ENCODE measurements at places on chromosomes 6 and 20. TPM values are rescaled to one million over a fixed set of nuclear protein-coding genes. Genes with fewer than 3 reads are reported as not detected.

The TFAP2D gene
- not detected for total RNA-seq

The SAPCD1 gene
- 2.4 TPM for total RNA-seq

The BPIFB6 gene
- not detected for total RNA-seq

The CALHM4 gene
- 0.24 TPM for total RNA-seq

The GFOD1 gene
- total RNA-seq: 3.9 TPM

The SLC22A7 gene
- total RNA-seq: not detected

The SUMO4 gene
- 0.63 TPM for total RNA-seq

The SSTR4 gene
- total RNA-seq: not detected

The SLC32A1 gene
- total RNA-seq: not detected

The NKAIN4 gene
- not detected for total RNA-seq

The HDGFL1 gene
- not detected for total RNA-seq

DNA sequence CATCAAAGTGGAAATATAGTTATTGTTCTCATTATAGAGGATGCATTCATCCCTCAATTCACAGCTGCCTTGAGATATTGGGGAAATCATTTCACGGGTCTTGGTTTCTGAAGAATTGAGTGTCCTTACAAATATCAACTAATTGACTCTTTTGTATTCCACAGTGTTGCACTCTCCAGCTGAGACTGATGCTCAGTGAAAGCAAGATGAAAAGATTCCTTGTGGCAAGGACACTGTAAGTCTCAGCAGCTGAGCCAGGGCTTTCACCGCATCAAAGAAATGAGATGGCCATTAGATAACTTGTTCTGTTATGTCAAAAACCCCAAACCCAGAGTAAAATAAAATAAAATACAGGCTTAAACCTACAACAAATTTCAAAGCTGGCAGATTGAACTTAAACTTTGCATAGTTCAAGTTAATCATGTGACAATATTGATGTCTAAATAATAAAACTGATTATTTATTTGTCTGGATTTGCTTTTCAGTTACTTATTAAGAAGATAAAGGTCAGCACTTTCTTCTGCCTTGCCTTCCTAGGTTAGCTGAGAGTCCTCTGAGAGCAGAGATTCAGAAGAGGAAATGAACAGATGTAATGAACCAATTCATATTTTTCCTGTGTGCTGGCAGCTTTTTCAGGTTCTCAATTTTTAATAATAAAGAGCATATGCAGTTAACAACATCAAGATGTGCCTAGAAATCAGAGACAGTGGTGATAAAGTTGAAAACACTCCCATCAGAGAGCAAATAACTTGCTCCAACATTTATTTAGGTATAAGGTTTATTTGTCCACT is 82.4 kb upstream of the SMLR1 start:
- no peak for DNase-seq

DNA sequence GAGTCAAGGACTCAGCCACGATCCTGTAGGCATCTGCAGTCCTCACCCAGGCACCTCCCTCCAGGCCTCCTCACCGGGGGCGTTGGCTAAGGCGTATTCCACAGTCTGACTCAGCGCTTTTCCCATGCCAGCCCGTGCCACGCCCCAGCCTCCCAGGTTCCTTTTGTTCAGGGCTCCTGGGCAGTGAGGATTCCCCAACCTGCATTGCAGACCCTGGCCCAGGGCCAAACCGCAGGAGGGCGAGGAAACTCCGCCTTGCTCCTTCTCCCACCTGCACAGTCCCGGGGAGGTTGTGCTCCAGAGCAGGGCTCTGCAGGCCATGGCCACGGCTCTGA is 202.8 kb upstream of the CST7 start:
- DNase-seq: no peak

- no peak for DNase-seq
Observed at GRCh38 chr6:160934157-160934556, 57.4 kb upstream of the MAP3K4 start.

GRCh38 chr6:62528894-62529526 is 243.0 kb upstream of the KHDRBS2 start:
- DNase-seq: no peak

- no peak for DNase-seq
Observed at GRCh38 chr6:119463081-119463626, 113.6 kb upstream of the MAN1A1 start.

- DNase-seq: no peak
Observed at GRCh38 chr6:16737925-16738324, 23.3 kb downstream of the ATXN1 start.

- no peak for DNase-seq
Observed at GRCh38 chr6:3196770-3197169, 30.7 kb downstream of the TUBB2B start.

DNA sequence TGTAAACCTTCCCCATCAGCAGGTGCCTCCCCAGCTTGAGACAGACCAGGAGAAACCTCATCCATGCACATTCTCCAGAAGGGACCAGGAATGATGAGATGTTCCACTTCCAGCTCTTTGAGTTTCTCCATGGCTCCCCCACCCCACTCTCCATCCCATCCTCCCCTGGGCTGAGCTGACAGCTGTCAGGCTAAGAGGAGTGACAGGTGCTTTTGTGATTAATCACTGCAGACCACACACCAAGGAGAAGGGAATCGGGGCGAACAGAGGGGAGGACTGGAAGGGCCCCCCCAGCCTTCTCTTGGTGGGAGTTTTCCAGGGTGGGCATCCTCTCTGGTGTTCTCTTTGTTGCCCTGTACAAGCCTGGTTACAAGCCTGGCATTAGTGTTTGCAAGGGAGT is 56.1 kb upstream of the ZFAND3 start:
- DNase-seq: no peak

GRCh38 chr20:61434341-61434781 is 182.3 kb downstream of the CDH4 start:
- no peak for DNase-seq

DNA sequence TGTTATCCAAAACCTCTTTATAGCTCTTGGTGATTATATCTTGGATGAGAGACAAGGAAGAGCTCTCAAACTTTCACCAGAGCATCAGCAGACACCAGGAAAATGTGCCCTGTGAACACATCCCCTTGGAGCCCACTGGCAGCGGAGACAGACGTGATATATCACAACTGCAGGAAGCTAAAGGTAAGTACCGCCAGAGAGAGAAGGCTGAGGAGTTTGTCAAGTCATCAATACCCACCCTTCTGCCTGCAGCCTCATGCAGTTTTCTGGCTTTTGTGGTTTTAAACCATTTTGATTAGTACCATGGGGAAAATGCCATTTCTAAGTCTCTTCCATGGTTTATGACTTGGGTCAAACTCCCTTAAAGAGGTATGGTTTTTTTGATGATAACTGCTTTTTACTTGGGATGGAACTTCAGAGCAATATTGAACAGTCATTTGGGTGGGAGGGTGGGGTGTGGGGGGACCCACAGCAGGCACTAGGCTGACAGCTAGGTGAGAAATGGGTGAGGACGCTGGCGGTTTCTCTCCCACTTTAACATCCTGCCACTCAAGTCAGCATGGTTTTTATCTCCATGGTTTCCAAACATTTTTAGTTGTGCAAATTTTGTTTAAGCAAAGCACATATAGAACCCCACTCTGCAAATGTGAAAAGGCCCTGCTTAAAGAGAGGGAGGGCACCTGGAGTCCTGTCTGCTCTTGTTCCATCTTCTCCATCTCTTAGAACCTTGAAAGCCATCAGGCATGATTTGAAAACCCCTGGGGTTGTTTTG is 108.4 kb downstream of the SCML4 start:
- DNase-seq: no peak

- no peak for DNase-seq
Observed at GRCh38 chr6:30061858-30062458, 893 bp downstream of the POLR1H start.

- no peak for DNase-seq
Observed at GRCh38 chr6:93139408-93140081, 279.8 kb downstream of the EPHA7 start.

GRCh38 chr6:44456070-44456965 is 68.8 kb downstream of the CDC5L start:
- DNase-seq: peak; percentile 30

GRCh38 chr20:40650707-40651106 is 38.3 kb downstream of the MAFB start:
- DNase-seq: no peak

DNA sequence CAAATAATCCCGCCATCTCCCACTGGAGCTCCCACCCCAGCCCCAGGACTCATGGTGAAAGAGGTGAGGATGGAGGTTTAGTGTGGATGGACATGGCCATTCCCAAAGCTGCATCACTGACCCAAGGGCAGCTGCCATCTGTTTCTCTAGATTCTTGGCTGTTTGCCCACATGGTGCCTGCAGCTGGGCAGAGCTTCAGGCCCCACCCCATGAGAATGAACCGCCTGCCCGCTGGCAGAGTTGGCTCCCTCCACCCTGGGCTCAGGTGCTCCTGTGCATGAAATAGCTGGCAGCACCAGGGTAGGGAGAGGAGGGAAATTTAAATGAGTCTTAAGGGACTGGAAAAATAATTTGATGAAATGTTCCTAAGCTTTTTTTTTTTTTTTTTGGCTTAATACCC is 17.4 kb downstream of the SCML4 start:
- no peak for DNase-seq

All from HFFc6 (cell line).